ENCODE measurements at places on chromosomes 6 and 20.

DNA sequence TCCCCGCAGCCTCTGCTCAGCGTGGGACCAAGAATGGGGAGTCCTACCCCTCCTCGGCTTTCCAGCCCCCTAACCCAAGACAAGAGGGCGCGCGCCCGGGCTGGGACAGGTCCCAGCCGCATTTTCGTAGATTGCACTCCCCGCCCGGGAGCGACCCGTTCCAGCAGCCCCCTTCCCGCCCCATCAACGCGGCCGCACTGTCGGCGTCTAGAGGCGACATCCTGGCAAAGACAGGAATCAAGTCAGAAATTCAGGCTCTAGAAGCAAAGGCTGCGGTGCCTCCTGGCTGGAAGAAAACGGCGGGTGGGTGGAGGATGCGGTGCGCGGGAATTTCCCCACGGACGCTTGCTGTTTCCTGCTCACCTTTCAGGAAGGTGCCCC, 957 bp downstream of the PROKR2 start:
- peak; percentile 49 for DNase-seq

- DNase-seq, result no peak
Observed at GRCh38 chr6:101711518-101711917, 318.0 kb downstream of the GRIK2 start.

GRCh38 chr6:49555951-49556350, 5.5 kb downstream of the C6orf141 start:
- DNase-seq, result no peak

- no peak for DNase-seq
Observed at GRCh38 chr20:31758521-31758920, 19.4 kb downstream of the TPX2 start.

- DNase-seq, result no peak
Observed at GRCh38 chr20:16415071-16416053, 157.9 kb downstream of the KIF16B start.

DNA sequence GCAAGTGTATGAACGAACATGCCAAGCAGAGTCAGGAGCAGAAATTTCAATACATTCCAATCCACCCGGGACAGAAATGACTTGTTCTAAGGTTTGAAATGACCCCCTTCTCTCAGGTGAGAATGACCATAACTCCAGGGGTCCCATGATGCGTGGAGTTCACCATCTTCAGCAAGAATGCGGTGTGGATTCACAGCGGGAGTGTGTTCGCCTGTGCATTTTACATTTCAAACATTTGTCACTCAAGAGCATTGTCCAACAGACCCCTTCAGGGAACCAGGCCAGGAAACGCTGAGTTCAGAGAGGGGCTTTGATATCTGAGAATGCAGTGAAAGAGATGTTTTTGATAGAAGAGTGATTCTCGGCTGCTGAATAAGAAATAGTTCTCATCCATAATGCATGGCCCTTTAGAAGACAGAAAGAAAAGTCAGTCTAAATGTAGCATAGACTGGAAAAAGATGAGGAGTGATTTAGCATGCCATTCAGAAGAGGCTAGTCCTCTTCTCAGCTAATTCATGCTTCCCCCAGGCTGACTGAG, 200.3 kb upstream of the KCNG1 start:
- DNase-seq, result no peak

DNA sequence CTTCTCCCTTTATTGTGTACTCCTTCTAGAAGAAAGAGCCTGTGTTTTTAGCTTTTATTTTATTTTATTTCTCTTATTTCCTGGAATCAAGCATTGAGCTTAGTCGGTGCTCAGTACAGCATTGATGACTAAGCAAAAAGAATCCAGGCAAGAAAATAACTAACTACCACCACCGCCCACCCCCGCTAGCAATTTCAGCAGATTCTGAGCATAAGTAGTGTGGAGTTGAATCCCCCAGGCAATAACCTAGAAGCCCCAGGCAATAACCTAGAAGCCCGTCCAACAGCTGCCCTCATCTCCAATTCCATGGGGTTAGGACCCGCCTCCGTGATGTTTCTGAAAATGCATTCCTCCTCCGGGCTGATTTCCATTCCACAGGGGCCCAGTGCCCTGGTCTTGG, 258.0 kb upstream of the TAB2 start:
- DNase-seq, result no peak

GRCh38 chr6:111254779-111255166, 167.5 kb downstream of the SLC16A10 start:
- no peak for DNase-seq

DNA sequence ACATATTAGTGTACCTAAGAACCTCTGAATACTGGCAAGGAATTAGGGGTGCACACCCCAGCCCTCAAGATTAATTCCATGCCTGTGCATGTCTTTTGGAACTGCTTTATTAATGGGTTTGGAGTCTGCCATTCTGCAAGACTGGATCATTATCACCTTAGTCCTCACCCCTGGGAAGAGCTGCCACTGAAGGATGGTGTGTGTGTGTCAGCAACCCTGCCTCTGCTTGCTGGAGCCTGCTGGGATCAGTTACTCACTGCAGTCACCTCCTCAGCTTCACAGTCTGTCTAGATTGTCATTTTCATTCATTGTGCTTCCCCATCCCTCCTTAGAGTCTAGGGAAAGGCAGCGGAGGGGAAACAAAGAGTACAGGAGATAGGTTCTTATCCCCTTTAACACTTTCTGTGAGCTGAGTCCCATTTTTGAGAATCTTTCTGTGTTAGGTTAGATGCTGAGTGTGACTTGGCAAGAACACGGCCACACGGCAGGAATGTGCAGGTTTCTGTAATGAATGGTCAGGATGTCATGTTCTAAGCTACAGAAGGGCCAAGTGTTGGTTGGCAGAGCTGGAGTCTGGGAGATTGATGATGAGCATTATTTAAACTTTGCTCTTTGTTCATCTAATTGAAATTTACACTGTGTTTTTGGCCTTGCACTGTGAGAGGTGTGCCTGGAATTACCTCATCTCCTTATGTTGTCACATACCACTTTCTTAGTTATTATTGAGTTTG, 21.1 kb downstream of the GHRH start:
- no peak for DNase-seq

DNA sequence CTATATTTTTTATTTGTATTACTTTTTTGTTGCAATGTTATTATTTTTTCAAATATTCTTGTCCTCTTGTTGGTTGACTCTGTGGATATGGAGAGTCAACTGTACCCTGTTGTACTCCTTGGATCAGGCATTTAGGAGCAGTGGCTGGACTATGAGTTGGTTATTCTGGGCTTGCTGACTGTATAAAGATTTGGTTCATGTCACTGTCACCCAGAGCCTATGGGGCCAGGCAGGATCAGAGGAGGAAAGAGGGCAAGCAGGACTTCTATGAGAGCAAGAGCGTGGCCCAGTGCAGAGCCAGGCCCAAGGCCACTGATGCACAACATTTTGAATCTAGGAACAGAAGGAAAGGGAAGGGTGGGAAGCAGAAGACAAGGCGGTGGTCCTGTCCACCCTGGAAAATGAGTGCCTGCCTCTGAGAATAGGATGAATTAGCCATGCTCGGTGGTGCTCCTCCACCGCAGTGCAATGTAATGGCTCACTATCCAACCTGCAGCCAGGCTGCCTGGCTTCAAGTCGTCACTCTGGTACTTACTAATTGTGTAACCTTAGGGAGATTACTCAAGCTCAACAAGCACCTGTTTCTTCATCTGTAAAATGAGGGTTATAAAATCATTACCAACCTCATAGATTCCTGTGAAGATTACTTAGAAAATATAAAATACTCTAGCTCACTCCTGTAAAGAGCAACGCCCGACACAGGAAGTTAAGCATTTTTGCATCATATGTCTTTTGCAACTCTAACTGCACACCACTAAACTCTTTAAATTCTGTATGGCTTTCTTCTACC, 192.1 kb downstream of the KCNQ5 start:
- DNase-seq, result no peak

DNA sequence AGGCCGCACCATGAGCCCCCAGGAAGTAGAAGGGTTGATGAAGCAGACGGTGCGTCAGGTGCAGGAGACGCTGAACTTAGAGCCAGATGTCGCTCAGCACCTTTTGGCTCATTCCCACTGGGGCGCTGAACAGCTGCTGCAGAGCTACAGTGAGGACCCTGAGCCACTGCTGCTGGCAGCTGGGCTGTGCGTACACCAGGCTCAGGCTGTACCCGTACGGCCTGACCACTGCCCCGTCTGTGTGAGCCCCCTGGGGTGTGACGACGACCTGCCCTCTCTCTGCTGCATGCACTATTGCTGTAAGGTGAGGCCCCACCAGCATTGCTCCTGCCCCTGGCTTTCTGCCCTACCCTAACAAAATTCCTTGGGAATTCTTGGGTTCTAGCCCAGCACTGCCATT, 13.1 kb downstream of the DNPH1 start:
- no peak for DNase-seq

DNA sequence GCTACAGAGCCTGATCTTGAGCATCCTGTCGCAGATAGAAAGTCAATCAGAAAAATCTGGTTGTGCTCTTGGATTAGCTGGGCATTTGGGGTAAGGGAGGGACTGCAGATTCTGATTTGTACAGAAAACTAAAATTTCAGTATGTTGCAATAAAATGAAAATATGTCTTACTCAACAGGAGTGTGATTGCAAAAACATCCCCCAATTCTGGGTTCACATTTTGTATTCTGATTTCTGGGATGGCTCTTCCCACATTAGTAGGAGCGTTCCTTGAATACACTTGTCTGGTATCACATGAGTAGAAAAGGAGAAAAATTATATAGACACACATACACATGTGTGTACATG, 40.5 kb downstream of the PANK2 start:
- DNase-seq, result no peak

GRCh38 chr20:431012-431904, 23.2 kb downstream of the RBCK1 start:
- peak; percentile 79 for DNase-seq

- DNase-seq, result no peak
Observed at GRCh38 chr6:128007658-128008057, 106.8 kb upstream of the THEMIS start.
